A549 treated with dexamethasone at 1 μM for 4 hours (cell line): ENCODE measurements at places on chromosomes 5 and 9. TPM values are rescaled to one million over a fixed set of nuclear protein-coding genes. Genes with fewer than 3 reads are reported as not detected.

PLAC8L1 gene
- total RNA-seq = 0.21 to 0.38 TPM (median 0.27 TPM) in 3 of 5 replicates, not detected in the others

DDX31 gene
- total RNA-seq = 22.7 to 27.3 TPM (median 25.5 TPM) in 5 replicates

PCAT7 gene
- total RNA-seq = 0.64 to 0.97 TPM (median 0.72 TPM) in 5 replicates

LHX3 gene
- total RNA-seq = 0.05 to 0.13 TPM (median 0.11 TPM) in 5 replicates

PCDHGB2 gene
- 0.05 to 0.16 TPM (median 0.11 TPM) in 5 replicates for total RNA-seq

PCDHGA6 gene
- 0.12 to 0.32 TPM (median 0.29 TPM) in 5 replicates for total RNA-seq

RAB3C gene
- not detected in 5 replicates for total RNA-seq

LSM11 gene
- total RNA-seq = 2.7 to 3.6 TPM (median 3.3 TPM) in 5 replicates

ARHGAP26 gene
- 8.1 to 11.3 TPM (median 9.8 TPM) in 5 replicates for total RNA-seq

DEPDC1B gene
- 12.5 to 15.9 TPM (median 14.4 TPM) in 5 replicates for total RNA-seq

GRIN1 gene
- total RNA-seq = 0.16 to 0.41 TPM (median 0.32 TPM) in 5 replicates

GNA14 gene
- 0.09 TPM in 1 of 5 replicates, not detected in the others for total RNA-seq

ABO gene
- total RNA-seq = not detected in 5 replicates

SPATA31C1 gene
- total RNA-seq = not detected in 5 replicates

IFNA13 gene
- not detected in 5 replicates for total RNA-seq

MLANA gene
- total RNA-seq = not detected in 5 replicates

CDC20B gene
- 0.06 to 0.09 TPM (median 0.08 TPM) in 5 replicates for total RNA-seq

GMCL2 gene
- not detected in 5 replicates for total RNA-seq

NPR3 gene
- total RNA-seq = 15.7 to 18.8 TPM (median 16.9 TPM) in 5 replicates

DAB2IP gene
- total RNA-seq = 10.8 to 14.5 TPM (median 12.7 TPM) in 5 replicates

TPD52L3 gene
- total RNA-seq = not detected in 5 replicates

POLK gene
- 8.3 to 14.4 TPM (median 12.1 TPM) in 5 replicates for total RNA-seq

GFPT2 gene
- total RNA-seq = 44.3 to 64.8 TPM (median 59.4 TPM) in 5 replicates

FGFR4 gene
- total RNA-seq = 15.0 to 23.3 TPM (median 22.0 TPM) in 5 replicates

FYB1 gene
- total RNA-seq = 9.9 to 15.4 TPM (median 12.6 TPM) in 5 replicates

FGF1 gene
- 0.13 to 0.73 TPM (median 0.42 TPM) in 5 replicates for total RNA-seq

PROB1 gene
- total RNA-seq = 0.12 to 0.27 TPM (median 0.24 TPM) in 5 replicates

AMACR gene
- total RNA-seq = 14.1 to 17.0 TPM (median 15.1 TPM) in 5 replicates

BTNL8 gene
- not detected in 5 replicates for total RNA-seq

CDH9 gene
- total RNA-seq = not detected in 5 replicates

IFNA21 gene
- not detected in 5 replicates for total RNA-seq

TRIM36 gene
- 2.0 to 2.5 TPM (median 2.1 TPM) in 5 replicates for total RNA-seq

DHFR gene
- 50.6 to 64.4 TPM (median 56.6 TPM) in 5 replicates for total RNA-seq

NRARP gene
- total RNA-seq = 1.7 to 3.0 TPM (median 2.9 TPM) in 5 replicates

ZNF618 gene
- total RNA-seq = 7.2 to 12.5 TPM (median 12.1 TPM) in 5 replicates

ALDH7A1 gene
- total RNA-seq = 71.9 to 78.4 TPM (median 74.8 TPM) in 5 replicates

CCDC171 gene
- total RNA-seq = 0.33 to 0.73 TPM (median 0.38 TPM) in 5 replicates
